ENCODE measurements at places on chromosomes 3 and 15. TPM values are rescaled to one million over a fixed set of nuclear protein-coding genes. Genes with fewer than 3 reads are reported as not detected.

GRCh38 chr3:193530231-193531165, 24.2 kb downstream of the ATP13A4 start:
- no peak for DNase-seq

GRCh38 chr3:130516645-130517512, at the start of gene COL6A6:
COL6A6 (plus strand) TSS chr3:130517177; CDS start chr3:130560365, 43,188 bp downstream.
- DNase-seq = no peak

- DNase-seq = peak; percentile 34
These were observed 153.5 kb downstream of the RPLP1 start for GRCh38 chr15:69606144-69606543.

GRCh38 chr3:64806668-64807605, 119.1 kb upstream of the ADAMTS9 start:
- DNase-seq = no peak

DNA sequence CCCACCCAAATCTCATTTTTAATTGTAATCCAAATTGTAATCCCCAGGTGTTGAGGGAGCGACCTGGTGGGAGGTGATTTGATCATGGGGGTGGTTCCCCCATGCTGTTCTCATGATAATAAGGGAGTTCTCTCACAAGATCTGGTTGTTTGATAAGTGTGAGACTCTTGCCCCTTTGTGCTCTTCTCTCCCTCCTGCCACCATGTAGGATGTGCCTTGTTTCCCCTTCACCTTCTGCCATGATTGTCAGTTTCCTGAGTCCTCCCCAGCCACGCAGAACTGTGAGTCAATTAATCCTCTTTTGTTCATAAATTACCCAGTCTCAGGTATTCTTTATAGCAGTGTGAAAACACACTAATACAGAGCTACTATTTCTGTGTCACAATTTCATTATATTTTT, 88.7 kb downstream of the NCEH1 start:
- no peak for DNase-seq

GRCh38 chr3:69746119-69746518, 6.9 kb downstream of the MITF start:
- DNase-seq = no peak

KCNAB1 gene
- total RNA-seq = not detected

NAALADL2 gene
- total RNA-seq = 0.47 TPM
